Tibial nerve (tissue), 4 donors: ENCODE measurements at places on chromosomes 16 and 17. TPM values are rescaled to one million over a fixed set of nuclear protein-coding genes. Genes with fewer than 3 reads are reported as not detected.

GRCh38 chr17:14818469-14818868 is 446.7 kb downstream of the PMP22 start:
- DNase-seq, result no peak
- H3K27me3 ChIP-seq, result no peaks in the 10 kb centered on the region
- no peaks in the 10 kb centered on the region for H3K4me1 ChIP-seq
- H3K36me3 ChIP-seq, result no peaks in the 10 kb centered on the region
- no peak overlapping the region for H3K4me3 ChIP-seq

Gene IL34
- 49.6 TPM for total RNA-seq

GRCh38 chr16:77548766-77549165 is 113.9 kb upstream of the ADAMTS18 start:
- DNase-seq, result no peak
- H3K36me3 ChIP-seq, result no peaks in the 10 kb centered on the region
- no peak overlapping the region for H3K4me3 ChIP-seq
- no peaks in the 10 kb centered on the region for H3K4me1 ChIP-seq
- H3K27ac ChIP-seq, result no peak overlapping the region

Gene ADAMTS18
- 0.60 TPM for total RNA-seq

- DNase-seq, result no peak
- no peaks in the 10 kb centered on the region for H3K36me3 ChIP-seq
- no peaks in the 10 kb centered on the region for H3K4me1 ChIP-seq
- no peak overlapping the region for H3K4me3 ChIP-seq
- no peaks in the 10 kb centered on the region for H3K27me3 ChIP-seq
Observed at GRCh38 chr17:28180449-28180848, 138.0 kb downstream of the NLK start.

DNA sequence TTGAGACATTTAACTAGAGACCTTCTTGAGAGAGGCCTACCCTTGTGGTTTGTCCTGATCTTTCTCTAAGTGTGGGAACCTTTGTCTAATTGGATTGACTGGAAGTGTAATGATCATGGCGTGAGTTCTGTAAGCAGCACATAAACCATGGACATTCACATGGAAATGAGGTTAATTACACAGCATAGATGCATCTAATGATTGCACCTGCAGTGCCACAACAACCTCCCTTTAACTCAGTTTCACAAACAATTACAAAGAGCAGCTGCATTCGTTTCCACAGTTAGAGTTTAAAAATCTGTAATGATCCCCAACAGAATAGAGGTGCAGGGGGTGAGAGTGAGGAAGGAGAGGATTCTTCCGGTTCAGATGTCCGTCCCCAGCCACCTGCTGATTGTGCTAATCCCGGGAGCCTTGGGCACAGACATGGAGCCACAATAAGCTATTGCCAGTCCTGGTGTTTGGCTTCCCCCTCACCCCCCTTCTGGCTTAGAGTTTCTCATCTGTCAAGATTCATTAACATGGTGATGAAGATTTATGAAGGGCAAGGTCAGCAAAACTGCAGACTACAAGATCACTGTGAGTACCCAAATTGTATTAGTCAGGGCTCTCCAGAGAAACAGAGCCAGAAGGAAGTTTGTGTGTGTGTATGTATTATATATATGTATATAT is 659.2 kb upstream of the SOX9 start:
- H3K4me3 ChIP-seq, result no peak overlapping the region
- no peaks in the 10 kb centered on the region for H3K4me1 ChIP-seq
- no peak for DNase-seq
- H3K36me3 ChIP-seq, result no peaks in the 10 kb centered on the region
- H3K27me3 ChIP-seq, result no peaks in the 10 kb centered on the region

Gene NGFR
- total RNA-seq, result 267 TPM

GRCh38 chr16:56265184-56265583 is 73.9 kb downstream of the GNAO1 start:
- H3K4me3 ChIP-seq, result no peak overlapping the region
- no peak overlapping the region for H3K27ac ChIP-seq
- H3K36me3 ChIP-seq, result no peaks in the 10 kb centered on the region
- H3K27me3 ChIP-seq, result no peaks in the 10 kb centered on the region
- H3K4me1 ChIP-seq, result no peaks in the 10 kb centered on the region

GRCh38 chr16:62130101-62130500 is 93.9 kb upstream of the CDH8 start:
- H3K4me3 ChIP-seq, result no peak overlapping the region
- H3K27ac ChIP-seq, result no peak overlapping the region
- no peaks in the 10 kb centered on the region for H3K4me1 ChIP-seq
- H3K36me3 ChIP-seq, result no peaks in the 10 kb centered on the region
- no peaks in the 10 kb centered on the region for H3K27me3 ChIP-seq
- DNase-seq, result no peak

DNA sequence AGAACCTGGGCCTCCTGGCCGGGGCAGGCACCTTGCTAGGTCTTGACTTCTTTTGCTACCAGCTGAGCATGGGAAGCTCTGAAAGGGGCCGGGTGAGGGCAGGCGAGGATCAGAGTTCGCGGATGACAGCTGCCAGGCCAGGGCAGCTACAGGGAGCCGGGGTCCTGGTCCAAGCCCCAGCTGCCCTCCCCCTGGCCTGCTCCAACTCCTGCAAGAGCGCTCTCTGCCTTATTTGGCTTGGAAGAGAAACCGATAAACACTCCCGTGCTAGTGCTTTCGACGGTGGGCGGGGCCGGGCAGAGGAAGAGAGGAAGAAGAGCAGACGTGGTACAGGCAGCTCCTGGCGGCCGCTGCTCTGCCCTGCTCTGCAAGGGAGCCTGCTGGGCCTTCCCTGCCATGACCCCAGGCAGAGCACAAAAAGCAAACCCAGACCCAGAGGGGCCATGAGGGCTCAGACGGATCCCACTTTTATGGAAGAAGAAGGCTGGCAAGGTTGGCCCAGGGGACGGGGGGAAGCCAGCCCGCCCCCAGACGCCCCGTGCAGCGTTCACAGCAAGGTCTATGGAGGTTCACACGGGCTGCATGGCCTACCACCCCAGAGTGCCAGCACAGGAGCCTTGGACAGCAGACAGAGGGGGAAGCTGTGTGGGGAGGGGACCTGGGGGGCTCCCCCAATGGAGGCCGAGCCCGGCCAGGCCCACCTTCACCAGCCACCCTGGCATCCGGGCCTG is 25.6 kb downstream of the PIEZO1 start:
- peak; percentile 38 for DNase-seq
- no peaks in the 10 kb centered on the region for H3K4me1 ChIP-seq
- H3K36me3 ChIP-seq, result no peaks in the 10 kb centered on the region
- no peak overlapping the region for H3K4me3 ChIP-seq

Gene MFAP4
- total RNA-seq, result 44.4 TPM

Gene ERN2
- total RNA-seq, result not detected

Gene CCDC40
- total RNA-seq, result 12.6 TPM

GRCh38 chr16:85090181-85090580 is 22.1 kb downstream of the CIBAR2 start:
- no peak overlapping the region for H3K27ac ChIP-seq
- no peak for DNase-seq
- H3K36me3 ChIP-seq, result no peaks in the 10 kb centered on the region
- no peaks in the 10 kb centered on the region for H3K4me1 ChIP-seq
- no peaks in the 10 kb centered on the region for H3K27me3 ChIP-seq

- H3K27me3 ChIP-seq, result no peaks in the 10 kb centered on the region
- no peaks in the 10 kb centered on the region for H3K36me3 ChIP-seq
Observed at GRCh38 chr16:4214215-4214621, 27.7 kb downstream of the SRL start.

Gene PIK3R6
- total RNA-seq, result 4.8 TPM

DNA sequence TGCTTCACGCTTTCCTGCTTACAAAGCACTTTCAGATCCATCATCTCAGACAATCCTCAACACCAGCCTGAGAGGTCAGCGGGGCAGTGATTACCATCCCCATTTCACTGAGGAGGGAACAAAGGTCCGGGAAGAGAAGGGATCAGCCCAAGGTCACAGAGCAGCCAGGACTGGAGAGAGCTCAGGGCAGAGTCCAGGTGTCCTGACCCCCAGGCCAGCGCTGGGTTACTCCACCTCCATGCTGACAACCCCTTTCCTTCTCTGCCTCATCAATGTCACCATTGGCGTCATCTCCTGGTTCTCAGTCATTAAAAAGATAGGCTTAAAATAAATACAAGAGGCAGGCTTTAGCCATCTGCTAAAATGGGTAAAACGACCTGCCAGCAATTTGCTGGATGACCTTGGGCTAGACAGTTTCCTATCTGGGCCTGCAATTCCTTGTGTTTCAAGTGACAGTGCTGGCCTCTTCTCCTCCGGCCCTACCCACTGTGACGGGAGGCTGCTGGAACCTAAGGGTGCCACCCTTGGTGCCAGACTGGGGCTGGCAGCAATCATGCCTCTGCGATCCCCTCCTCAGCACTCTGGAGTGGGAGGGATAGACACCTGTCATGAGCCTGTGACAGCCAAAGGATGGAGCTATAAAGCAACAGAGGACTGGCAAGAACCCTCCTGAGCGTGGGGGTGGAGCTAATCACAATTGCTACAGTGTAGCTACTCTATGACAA is 79.5 kb upstream of the CCL1 start:
- no peaks in the 10 kb centered on the region for H3K36me3 ChIP-seq
- no peaks in the 10 kb centered on the region for H3K27me3 ChIP-seq
- H3K4me1 ChIP-seq, result no peaks in the 10 kb centered on the region
- DNase-seq, result no peak

Gene PIK3R5
- total RNA-seq, result 21.4 TPM

DNA sequence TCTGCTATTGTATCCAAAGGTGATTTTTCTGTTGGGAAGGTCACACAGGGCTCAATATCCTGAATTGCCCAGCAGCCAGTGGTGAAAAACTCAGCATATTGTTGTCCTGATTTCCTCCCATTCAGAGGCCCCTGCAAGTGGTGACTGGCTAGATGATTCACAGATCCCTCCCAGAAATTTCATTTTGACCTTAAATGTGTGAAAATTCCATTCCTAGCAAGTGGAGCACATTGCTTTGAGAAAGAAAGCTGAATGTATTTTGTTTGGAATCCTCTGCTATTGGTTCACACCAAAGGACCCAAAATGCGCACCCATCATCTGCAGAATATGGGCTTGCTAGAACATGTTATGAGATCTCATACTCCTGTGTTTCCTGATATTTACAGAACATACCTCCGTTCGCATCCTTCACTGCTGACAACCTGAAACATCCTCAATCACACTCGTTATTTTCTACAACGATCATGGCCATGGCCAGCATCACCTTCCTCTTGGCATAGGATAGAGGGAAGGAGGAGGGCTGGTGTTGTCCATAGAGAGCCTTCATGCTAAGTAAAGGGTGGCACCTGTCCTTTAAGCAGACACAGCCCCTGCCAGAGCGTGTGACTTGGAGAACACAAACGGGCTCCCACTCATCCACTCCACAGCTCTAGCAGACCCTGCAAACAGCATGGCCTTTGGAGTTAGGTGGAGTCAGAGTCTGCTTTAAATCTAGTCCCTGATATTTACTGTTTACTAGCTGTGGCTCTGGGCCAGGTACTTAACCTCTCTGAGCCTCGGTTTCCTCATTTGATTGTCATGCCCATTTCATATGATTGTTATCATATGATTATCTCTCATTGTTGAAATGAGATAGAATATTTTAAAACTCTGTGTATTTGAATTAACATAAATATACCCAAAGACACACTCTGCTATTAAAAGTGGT is 30.4 kb upstream of the NFAT5 start:
- no peak overlapping the region for H3K4me3 ChIP-seq
- H3K4me1 ChIP-seq, result peaks cover 7% of the 10 kb centered on the region
- no peak for DNase-seq
- no peaks in the 10 kb centered on the region for H3K27me3 ChIP-seq

GRCh38 chr17:47205419-47205963 is 3.7 kb upstream of the MYL4 start:
- H3K4me3 ChIP-seq, result peak overlapping the region; percentile 22
- no peaks in the 10 kb centered on the region for H3K27me3 ChIP-seq
- H3K36me3 ChIP-seq, result no peaks in the 10 kb centered on the region
- H3K27ac ChIP-seq, result peak overlapping the region; percentile 85

GRCh38 chr16:57830890-57831484 is 28.7 kb upstream of the KIFC3 start:
- no peak for DNase-seq
- H3K4me1 ChIP-seq, result no peaks in the 10 kb centered on the region
- H3K36me3 ChIP-seq, result no peaks in the 10 kb centered on the region
- no peak overlapping the region for H3K4me3 ChIP-seq
- no peak overlapping the region for H3K27ac ChIP-seq

DNA sequence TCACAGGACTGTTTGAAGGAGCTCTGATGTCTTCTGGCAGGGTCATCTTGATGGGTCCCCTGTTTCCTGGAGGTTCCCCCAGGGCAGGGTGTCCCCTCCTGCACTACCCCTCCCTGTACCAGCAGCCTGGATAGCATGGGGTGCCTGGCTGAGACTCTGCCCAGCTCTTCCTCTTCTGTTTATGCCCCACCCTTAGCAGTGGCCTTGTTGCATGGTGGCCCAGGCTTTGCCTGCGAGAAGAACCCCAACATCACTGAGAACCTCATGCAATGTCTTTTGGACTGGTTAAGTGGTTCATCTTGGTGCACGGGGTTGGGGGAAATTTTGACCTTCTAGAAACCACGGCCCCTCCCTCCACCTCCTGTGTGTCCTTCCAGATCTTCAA is 121.8 kb downstream of the IRX3 start:
- H3K27ac ChIP-seq, result no peak overlapping the region
- H3K4me3 ChIP-seq, result no peak overlapping the region
- H3K36me3 ChIP-seq, result no peaks in the 10 kb centered on the region
- DNase-seq, result no peak
- no peaks in the 10 kb centered on the region for H3K27me3 ChIP-seq

DNA sequence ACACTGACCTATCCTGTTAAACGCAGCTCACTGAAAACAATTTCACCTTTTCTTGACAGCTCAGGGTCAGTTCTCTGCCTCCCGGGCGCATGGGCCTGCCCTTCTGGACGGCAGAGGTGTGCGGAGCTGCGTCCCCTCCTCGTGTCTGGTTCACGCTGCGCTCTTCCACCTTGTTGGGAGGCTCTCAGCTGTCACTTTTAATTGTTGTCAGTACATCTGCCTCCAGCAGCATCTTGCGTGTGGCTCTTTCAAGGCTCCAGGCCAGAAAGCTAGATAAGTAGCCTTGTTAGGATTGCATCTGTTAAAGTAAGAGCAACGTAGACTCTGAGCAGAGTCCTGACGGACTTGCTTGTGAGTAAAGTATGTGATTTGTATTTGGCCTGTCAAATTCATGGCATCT is 59.4 kb downstream of the MGAT5B start:
- no peak overlapping the region for H3K4me3 ChIP-seq
- no peak for DNase-seq
- H3K36me3 ChIP-seq, result no peaks in the 10 kb centered on the region
- H3K27me3 ChIP-seq, result no peaks in the 10 kb centered on the region
- H3K4me1 ChIP-seq, result no peaks in the 10 kb centered on the region

DNA sequence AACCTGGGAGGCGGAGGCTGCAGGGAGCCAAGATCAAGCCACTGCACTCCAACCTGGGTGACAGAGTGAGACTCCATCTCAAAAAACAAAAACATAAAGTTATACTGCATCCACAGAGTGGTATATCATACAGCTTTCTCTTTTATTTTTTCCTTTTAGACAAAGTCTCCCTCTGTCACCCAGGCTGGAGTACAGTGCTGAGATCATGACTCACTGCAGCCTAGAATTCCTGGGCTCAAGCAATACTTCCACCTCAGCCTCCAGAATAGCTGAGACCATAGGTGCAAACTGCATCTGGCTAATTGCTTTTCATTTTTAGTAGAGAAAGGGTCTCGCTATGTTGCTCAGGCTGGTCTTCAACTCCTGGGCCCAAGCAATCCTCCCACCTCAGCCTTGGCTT is 10.0 kb upstream of the COPRS start:
- H3K4me3 ChIP-seq, result no peak overlapping the region
- no peaks in the 10 kb centered on the region for H3K27me3 ChIP-seq

Gene CNEP1R1
- total RNA-seq, result 9.0 TPM

GRCh38 chr17:82195675-82196672 is 16.7 kb downstream of the CCDC57 start:
- no peaks in the 10 kb centered on the region for H3K36me3 ChIP-seq
- H3K4me3 ChIP-seq, result no peak overlapping the region
- no peaks in the 10 kb centered on the region for H3K4me1 ChIP-seq
- no peak overlapping the region for H3K27ac ChIP-seq

Gene KRTAP4-9
- not detected for total RNA-seq
